Endothelial cell of umbilical vein (primary cell): ENCODE measurements at places on chromosomes 7 and 10. TPM values are rescaled to one million over a fixed set of nuclear protein-coding genes. Genes with fewer than 3 reads are reported as not detected.

The RBP3 gene
- total RNA-seq, result not detected in 2 replicates

The TMEM139 gene
- total RNA-seq, result not detected in 2 replicates

The CASP7 gene
- 43.1 and 54.3 TPM in 2 replicates for total RNA-seq

The ANXA7 gene
- total RNA-seq, result 81.6 and 86.0 TPM in 2 replicates

DNA sequence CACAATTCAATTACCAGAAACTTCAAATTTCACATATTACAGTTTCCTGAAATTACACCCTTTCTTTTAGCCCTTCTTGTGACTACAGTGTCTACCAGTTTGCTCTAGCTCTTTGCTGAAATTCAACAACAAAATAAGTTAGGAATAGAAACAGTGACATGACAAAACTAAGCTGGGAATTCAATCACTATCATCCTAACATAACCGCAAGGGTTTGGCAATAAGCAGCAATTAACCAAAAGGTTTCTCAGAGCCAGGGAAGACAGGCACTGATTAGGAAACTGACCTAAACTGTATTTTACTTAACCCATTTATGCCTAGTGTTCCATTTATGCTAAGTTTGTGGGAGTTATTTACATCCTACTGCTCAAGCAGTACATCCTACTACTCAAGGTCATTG, 31.3 kb downstream of the HIBADH start:
- H3K27me3 ChIP-seq, result no peaks in the 10 kb centered on the region
- no peak overlapping the region for H3K4me3 ChIP-seq

DNA sequence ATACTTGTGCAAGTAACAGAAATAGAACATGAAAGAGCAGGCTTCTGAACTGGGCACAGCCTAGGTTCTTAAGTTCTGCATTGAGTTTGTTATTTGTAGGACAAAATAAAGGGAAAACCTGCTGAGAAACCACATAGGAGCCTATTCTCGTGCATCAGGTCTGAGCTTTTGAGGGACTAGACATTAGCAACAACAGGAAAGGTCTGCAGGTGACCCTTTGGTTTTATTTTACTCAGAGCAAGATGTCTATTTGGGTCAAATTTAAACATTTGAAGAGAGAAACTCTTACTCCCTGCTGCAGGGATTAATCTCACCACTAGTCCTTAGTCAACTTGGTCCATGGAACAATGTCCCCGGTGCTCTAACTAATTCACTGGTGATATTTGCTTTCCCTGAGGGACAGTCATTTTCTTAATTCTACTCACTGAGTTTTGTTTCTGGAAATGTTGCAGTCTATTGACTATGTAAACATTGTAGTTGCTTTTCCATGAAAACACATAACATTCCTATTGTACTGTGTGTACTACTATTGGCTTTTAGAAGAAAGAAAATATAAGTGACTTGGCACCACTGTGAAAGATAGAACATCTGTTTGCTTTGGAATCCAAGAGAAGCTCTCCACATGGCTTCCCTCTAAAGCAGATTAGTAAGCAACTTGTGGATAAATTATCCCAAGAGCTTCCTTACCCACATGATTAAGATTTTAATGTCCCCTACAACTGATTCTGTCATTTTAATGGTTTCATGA, 108.2 kb downstream of the CHRM2 start:
- H3K4me3 ChIP-seq, result no peak overlapping the region
- DNase-seq, result no peak
- no peaks in the 10 kb centered on the region for H3K36me3 ChIP-seq
- H3K4me1 ChIP-seq, result no peaks in the 10 kb centered on the region
- no peaks in the 10 kb centered on the region for H3K27me3 ChIP-seq

DNA sequence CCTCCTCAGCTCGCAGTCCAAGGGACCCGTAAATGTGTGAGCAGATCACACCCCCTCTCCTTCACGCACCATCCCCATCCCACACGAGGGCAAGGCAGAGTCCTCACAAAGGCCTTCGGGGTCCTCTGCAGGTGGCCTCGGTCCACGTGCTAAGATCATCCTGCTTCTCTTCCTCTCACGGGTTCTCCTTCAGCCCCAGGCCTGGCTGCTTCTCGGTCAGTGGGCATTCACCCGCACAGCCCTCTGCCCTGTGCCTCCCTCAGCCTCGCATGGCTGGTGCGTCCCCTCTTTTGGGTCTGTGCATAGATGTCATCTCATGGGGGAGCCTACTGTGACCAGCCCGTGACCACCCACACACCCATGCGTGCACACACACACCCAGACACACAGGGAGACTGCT, 17.3 kb upstream of the FOXL3 start:
- no peak for DNase-seq
- H3K4me3 ChIP-seq, result no peak overlapping the region
- H3K36me3 ChIP-seq, result no peaks in the 10 kb centered on the region
- peaks cover 9% of the 10 kb centered on the region for H3K27me3 ChIP-seq
- H3K4me1 ChIP-seq, result no peaks in the 10 kb centered on the region

- no peak overlapping the region for H3K27ac ChIP-seq
- no peaks in the 10 kb centered on the region for H3K36me3 ChIP-seq
- H3K4me1 ChIP-seq, result peaks cover 2% of the 10 kb centered on the region
- DNase-seq, result no peak
Observed at GRCh38 chr7:106010331-106010730, 47.3 kb downstream of the CDHR3 start.

GRCh38 chr7:111919631-111920179, 286.5 kb downstream of the DOCK4 start:
- H3K27ac ChIP-seq, result no peak overlapping the region
- no peak for DNase-seq
- H3K4me3 ChIP-seq, result no peak overlapping the region
- H3K27me3 ChIP-seq, result no peaks in the 10 kb centered on the region
- no peaks in the 10 kb centered on the region for H3K4me1 ChIP-seq

- H3K4me3 ChIP-seq, result no peak overlapping the region
- H3K4me1 ChIP-seq, result no peaks in the 10 kb centered on the region
Observed at GRCh38 chr7:53420550-53420949, 385.1 kb downstream of the POM121L12 start.

DNA sequence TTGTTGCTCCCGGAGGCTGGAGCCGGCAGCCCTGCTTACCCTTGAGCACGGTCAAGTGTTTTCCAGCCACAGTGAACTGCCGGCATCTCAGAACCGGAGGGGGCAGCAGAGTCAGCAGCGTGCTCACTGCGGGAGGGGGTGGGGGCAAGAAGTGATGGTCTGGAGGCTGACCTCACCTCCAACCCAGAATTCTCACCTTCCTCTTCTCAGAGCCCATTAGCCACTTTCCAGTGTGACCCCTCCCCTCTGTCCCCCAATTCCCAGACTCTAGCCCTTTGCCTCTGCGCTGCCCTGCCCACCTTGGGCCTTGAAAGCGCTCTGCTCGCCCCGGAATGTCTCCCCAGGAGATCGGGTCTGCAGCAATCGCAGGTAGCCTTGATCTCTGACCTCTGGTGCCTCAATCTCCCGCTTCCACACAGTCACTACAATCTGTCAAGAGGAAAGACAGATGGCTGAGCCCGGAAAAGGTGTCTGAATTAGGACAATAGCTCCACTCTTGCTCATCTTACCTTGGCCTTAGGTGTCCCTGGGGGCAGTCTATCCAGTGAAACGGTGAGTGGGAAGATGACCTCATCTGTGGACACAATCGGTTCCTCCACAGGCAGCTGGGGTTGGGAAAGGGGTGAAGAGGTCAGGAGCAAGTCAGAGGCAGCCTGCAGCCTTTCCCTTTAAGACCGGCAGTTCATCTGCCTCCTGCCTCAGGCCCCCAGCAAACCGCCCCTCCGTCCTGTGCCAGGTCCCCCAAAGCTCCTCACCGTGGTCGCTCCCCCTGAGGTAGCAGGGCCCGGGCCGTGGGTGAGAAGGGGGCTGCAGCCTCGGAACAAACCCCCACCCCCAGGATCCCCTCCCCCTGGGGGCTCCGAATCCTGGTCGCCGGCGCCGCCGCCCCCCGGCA, 942 bp downstream of the TRAPPC14 start:
- DNase-seq, result peak; percentile 36
- peak overlapping the region; percentile 6 for H3K27ac ChIP-seq
- peak overlapping the region; percentile 66 for H3K4me3 ChIP-seq
- peaks cover 14% of the 10 kb centered on the region for H3K4me1 ChIP-seq
- no peaks in the 10 kb centered on the region for H3K27me3 ChIP-seq

DNA sequence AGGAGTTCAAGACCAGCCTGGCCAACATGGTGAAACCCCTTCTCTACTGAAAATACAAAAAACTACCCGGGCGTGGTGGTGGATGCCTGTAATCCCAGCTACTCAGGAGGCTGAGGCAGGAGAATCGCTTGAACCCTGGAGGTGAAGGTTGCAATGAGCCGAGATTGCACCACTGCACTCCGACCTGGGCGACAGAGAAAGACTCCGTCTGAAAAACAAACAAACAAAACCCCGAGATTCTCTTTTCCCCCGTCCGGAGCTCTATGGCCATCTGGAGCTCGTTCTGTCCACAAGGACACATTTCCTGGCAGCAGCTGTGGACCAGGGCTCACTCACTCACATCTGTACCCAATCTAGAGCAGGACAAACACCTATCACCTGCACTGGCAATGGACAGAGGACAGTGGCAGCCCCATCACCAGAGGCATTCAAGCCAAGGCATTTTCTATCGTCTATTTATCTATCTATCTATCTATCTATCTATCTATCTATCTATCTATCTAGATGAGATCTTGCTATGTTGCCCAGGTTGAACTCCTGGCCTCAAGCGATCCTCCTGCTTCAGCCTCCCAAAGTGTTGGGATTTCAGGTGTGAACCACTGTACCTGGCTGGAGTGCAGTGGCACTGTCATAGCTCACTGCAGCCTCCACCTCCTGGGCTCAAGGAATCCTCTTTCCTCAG, 167.1 kb upstream of the TNRC18 start:
- no peaks in the 10 kb centered on the region for H3K27me3 ChIP-seq
- H3K27ac ChIP-seq, result no peak overlapping the region
- no peak for DNase-seq
- H3K4me3 ChIP-seq, result no peak overlapping the region
- no peaks in the 10 kb centered on the region for H3K36me3 ChIP-seq

GRCh38 chr7:46318276-46318675, 397.2 kb upstream of the IGFBP3 start:
- no peaks in the 10 kb centered on the region for H3K36me3 ChIP-seq
- H3K4me3 ChIP-seq, result no peak overlapping the region
- H3K27ac ChIP-seq, result no peak overlapping the region
- no peak for DNase-seq
